ENCODE measurements at places on chromosomes 5 and 9.
A peak's percentile ranks its signal among the peaks of the same experiment; 100 is the strongest.

DNA sequence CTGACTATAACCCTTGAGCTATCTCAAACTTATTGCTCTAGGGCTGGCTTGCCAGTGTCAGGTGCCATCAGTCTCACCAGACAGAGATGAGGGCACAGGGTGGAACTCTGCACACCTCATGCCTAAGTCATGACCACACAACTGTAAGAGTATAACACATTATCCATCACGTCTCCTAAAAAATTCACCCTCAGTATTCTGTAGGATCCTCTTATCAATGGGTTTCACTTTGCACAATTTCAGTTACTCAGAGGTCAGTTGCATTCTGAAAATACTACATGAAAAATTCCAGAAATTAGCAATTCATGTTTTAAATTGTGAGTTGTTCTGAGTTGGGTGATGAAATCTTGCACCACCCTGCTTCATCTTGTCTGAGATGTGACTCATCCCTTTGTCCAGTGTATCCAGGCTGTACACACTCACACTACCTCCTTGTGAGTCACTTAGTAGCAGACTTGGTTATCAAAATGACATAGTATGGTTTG, 690.9 kb upstream of the CDH18 start:
- no peak for DNase-seq

- DNase-seq: no peak
Measured at GRCh38 chr9:125750627-125751011, 3.4 kb downstream of the PBX3 start.

- no peak for DNase-seq
Measured at GRCh38 chr9:114900942-114901802, 29.2 kb downstream of the TNFSF8 start.

GRCh38 chr9:120892748-120893610, 16.0 kb upstream of the PHF19 start:
- DNase-seq: peak; percentile 57

GRCh38 chr9:79584655-79584982, 12.9 kb downstream of the TLE4 start:
- DNase-seq: no peak

DNA sequence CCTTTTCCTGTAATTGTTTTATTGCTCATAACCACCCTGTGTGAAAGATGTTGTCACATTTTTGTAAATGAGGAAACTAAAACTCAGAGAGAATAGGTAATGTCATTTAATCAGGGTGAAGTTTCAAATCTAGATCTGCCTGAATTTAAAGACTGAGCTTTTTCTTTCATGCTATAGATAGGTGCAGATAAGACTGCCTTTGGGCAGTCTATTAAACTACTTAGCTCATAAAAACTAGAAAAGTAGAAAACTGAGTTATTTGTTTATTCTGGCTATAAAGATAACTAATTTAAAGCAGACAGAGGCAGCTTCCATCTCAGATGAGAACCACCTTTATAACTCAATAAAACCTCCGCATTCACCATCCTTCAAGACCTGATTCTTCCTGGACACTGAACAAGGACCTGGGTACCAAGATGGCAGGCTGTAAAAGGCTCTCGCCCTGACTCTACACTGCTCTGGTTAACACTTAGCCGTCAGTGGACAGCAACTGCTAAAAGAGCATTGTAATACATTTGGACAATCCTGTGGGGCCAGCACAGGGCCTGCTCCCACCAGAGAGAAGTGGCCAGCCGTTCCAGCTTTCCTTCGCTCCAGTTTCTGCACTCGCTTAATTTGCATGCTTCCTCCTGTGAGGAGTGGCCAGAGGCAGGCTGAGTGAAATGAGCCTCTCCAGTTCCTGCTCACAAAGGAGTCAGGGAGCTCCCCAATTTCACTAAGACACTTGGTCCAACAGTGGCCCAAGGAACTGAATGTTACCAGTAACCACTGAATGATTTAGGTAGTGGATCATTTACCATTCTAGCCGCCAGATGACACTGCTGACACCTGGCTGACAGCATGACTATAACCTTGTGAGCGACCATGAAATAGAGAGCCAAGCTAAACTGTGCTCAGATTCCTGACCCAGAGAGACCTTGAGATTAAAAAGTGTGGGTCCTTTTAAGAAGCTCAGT, 566.4 kb downstream of the EFNA5 start:
- no peak for DNase-seq

GRCh38 chr9:136584401-136584932, 38.6 kb upstream of the NOTCH1 start:
- DNase-seq: no peak

- no peak for DNase-seq
Measured at GRCh38 chr5:177557041-177557647, 2.8 kb upstream of the FAM193B start.

- no peak for DNase-seq
Measured at GRCh38 chr5:35811108-35811741, 45.5 kb upstream of the IL7R start.

- DNase-seq: no peak
Measured at GRCh38 chr5:66818304-66818934, 222.2 kb downstream of the MAST4 start.

DNA sequence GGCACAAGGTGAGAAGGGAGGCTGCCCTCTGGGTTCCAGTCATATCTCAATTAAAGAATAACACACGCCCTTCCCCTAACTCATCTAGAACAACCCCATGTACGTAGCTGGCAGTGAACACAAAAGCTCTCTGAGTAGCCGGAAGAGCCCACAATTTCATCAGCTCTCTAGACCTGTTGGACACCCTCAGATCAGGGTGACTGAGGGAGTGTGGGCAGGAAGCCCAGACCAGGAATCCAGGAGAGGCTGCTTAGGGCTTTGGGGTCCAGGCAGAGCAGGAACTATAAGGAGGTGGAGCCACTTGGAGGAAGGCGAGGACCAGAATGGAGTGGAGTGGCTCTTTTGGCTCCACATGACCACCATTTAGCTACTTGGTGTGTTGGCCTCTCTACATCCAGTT, 237.4 kb downstream of the NR3C1 start:
- no peak for DNase-seq

DNA sequence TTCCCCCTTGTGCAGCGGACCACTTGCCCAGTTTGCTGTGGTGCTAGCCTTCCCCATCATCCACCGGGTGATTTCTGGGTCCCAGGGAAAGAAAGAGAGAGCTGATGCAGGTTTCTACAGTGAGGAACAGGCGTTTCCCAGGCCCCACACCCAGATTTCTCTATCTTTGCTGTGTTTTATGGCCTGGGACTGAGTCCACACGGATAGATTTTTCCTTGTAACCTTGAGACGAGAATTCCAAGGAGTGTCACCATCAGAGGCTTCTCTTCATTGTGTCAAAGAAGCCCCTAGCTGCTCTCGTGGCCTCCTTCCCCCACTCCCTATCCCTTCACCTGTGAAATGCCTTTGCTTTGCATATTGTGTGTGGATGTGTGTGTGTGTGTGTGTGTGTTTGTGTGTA, 21.2 kb upstream of the FGFR4 start:
- no peak for DNase-seq

GRCh38 chr9:104746285-104746684, 1.2 kb upstream of the NIPSNAP3A start:
- DNase-seq: no peak

GRCh38 chr5:51039424-51040329, 343.6 kb upstream of the ISL1 start:
- DNase-seq: no peak

- no peak for DNase-seq
Measured at GRCh38 chr9:128103589-128103962, 24.0 kb downstream of the PTGES2 start.

DNA sequence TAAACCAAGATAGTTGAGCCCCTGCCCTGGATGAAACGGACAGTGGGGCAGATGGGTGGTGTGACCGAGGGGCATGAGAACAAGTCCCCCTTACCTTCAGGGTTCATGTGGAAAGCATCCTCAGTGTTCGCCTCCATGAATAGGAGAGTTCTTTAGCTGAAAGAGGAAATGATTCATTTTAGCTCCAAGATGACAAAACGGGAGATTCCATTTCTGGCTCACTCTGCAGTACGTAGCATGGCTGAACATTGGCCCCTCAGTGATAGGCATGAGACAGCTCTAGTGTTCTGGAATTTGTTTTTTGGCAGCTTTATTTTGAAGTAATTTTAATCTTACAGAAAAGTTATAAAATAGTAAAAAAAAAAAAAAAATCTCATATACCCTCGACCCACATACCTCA, 70.2 kb upstream of the AGXT2 start:
- no peak for DNase-seq

DNA sequence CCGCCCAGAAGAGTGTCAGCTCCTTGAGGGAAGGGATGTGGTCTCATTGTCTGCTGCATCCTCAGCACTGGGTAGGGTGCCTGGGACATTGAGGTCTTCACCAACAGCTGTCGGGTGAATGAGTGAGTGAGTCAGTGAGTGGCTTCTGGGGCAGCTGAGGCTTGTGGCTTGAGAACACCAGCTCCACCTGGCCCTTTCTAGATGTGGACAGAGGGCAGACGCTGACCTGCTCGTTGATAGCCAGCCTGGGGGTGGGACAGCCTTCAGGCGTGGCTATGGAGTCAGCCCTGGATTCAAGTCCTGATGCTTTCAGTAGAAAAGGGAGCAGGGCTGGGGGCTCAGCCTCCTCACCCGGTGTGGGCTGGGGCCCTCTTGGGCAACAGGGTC, 215.1 kb downstream of the C9orf50 start:
- no peak for DNase-seq

DNA sequence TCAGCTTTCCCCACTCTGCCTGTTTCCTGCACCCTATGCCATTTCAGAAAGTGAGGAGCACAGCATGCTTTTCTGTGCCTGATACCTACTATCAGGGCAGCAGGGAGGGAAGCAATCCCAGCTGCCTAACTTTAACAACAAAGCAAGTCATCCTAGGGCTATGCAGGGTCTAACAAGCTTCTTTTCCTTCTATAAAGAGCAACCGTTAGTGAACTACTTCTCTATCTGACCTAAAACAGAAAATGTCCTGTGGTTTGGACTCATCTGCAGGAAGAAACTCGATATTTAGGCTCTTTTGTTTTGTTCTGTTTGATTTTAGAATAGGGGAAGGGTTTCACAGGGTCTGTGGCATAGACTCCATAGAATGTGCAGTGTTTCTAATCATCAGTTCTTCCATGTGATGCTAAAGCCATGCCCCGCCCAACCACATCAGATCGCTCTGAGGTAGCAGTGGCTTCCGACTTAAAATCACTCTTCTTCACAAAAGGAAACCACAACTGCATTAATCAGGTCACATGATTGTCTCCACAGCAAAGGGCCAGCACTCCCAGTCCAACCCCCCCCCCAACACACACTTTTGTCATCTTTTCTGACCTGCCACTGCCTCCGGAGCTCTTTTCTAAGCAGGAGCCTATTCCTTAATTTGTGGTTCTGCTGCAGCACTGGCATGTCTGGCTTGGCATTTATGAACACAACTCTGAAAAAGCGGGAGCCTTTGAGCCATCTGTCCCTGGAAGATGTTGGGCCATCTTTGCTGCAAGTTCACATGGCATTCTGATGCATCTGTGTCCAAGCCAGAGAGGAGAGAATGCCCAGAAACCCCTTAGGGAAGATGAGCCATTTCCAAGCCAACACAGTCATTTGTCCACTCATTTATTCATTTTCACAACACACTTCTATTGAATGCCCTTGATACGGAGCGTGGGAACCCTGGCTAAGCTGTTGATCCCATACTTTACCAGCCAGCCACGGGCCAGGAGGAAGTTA, 71.6 kb downstream of the CFAP90 start:
- no peak for DNase-seq

All from GM12892 (cell line).